ENCODE measurements at places on chromosomes 5 and 9.

DNA sequence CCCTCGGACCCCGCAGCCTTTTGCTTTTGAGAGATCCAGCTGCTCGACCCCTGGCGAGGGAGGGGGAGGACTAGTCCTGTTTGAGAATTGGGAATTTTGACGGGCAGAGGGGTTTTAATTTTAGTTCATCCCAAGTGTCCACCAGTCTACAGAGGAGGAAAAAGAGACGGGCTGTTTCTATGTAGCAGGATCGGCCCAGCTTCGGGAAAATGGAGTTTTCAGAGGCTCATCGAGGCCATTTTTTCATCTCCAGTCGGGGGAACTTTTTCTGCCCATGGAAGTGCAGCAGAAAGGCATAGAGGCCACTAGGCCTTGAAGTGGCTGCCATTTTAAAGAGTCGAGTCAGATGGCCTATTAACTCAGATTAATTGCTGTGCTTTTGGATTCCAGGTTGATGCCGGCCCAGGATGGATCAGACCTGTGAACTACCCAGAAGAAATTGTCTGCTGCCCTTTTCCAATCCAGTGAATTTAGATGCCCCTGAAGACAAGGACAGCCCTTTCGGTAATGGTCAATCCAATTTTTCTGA is 1.2 kb downstream of the NSD1 start:
- DNase-seq = no peak

DNA sequence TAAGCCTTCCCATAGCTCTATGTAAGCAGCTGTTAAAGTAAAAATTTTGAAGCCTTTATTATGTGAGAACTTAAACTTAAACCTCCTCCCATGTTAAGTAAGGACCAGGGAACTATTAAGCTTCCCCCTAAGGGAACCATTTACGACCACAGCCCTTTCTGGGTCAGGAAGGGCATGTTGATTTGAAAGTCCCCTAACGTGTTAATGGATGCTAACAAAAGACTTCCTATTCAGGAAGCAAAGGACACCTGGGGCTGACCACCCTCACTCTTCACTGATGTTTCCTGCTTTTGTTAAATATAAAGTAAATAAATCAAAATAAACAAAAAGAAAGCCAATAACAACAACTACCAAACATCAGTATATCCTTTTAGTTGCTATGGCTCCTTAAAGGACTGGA is 170.6 kb upstream of the RFX3 start:
- DNase-seq = no peak

DNA sequence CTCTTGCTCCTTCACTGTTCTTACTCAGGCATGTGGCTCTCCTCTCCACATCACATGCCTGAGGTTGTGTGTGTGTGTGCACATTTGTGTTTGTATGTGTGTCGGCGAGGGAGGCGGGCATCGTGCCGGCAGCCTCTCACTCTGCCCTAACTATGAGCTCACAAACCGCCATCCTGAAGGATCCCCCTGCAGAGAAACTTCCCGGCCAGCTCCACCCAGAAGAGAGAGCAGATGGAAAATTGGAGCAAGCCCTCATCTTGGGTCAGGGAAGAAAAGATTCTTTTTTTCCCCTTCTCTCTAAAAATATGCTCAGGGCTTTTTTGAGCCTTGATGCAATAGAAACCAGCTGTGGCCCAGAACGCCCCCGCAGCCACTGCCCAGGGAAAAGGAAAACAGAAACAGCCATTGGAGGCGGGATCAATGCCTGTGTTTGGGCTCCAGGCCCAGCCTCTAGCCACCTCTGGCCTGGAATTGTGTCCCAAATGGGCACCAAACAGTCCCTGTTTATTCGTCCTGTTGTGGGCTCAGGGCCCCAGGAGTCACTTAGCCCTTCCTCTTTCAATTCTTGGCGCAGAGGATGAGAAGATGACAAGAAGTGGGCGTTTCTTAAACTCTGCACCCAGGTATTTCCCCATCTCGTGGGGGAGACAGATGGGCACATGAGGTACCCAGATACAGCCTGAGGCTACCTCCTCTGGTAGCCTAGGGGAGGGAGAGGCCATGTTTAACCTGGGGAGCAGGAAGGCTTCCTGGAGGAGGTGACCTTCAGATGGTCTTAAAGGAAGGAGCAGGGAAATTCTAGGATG is 151.5 kb downstream of the RGS3 start:
- no peak for DNase-seq

DNA sequence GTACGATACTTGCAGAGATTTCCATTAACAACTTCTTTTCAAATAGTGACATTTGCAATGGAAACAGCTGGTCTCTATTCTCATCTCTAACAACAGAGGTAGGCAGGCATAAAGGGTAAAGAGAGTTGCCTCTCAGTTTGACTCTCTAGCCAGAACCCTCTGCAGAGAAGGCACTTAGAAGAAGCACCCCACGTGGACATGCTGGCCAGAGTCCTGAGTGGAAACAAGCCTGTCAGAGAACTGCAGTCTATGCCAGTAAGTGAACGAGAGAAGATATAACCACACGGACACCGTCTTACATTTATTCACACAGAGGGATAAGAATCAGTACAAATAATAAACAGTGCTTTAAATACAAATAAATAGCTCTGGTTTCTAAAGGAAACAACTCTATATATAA is 11.0 kb upstream of the LHX6 start:
- DNase-seq = no peak

DNA sequence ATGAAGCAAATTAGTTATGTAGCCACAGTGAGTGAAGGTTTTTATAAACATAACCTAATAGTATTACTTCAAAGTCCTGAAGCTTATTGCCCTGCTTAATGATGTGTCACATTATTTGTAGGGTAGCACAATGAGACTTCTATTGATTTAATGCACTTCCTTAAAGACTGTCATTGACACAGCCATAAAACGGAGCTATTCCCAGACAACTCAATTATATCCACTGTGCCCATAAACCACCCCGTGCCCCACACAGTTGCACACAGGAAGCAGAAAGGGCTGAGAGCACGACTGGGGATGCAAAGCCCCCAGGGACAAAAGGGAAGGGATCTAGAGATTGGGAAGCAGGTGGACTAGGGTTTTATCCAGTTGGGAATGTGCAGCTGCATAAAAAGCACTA is 37.0 kb downstream of the TRIM32 start:
- no peak for DNase-seq

- DNase-seq = no peak
These were observed 74.3 kb upstream of the GGTA1 start for GRCh38 chr9:121573717-121574485.

- DNase-seq = no peak
These were observed 106.1 kb downstream of the PCSK1 start for GRCh38 chr5:96326902-96327301.

GRCh38 chr9:38707885-38708637 is 11.9 kb downstream of the FAM240B start:
- DNase-seq = no peak

GRCh38 chr5:114050087-114050486 is 311.8 kb upstream of the KCNN2 start:
- no peak for DNase-seq

DNA sequence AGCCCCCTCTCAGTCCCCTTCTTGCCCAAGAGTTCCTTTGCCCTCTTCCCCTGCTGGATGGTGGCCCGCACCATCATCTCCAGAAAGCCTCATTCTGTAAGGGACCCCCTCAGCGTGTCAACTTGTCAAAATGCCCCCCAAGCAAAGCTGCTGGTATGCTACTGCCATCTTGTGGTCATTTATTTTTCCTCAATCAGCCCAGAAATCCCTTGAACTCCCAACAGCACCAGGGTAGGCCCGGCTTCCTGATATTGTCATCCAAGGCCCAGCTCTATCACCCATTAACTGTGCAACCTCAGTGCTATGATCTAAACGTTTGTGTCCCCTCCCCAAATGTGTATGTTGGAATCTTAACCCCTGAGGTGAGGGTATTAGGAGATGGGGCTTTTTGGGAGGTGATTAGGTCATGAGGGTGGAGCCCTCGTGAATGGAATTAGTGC is 53.2 kb upstream of the FBXW11 start:
- DNase-seq = no peak

GRCh38 chr9:17839776-17840175 is 260.9 kb downstream of the SH3GL2 start:
- no peak for DNase-seq

GRCh38 chr9:116406469-116406868 is 252.9 kb downstream of the PAPPA start:
- DNase-seq = no peak

GRCh38 chr5:156819967-156820581 is 30.0 kb upstream of the PPP1R2B start:
- no peak for DNase-seq

- no peak for DNase-seq
These were observed 95.8 kb upstream of the SPATA31C2 start for GRCh38 chr9:88234114-88234513.

DNA sequence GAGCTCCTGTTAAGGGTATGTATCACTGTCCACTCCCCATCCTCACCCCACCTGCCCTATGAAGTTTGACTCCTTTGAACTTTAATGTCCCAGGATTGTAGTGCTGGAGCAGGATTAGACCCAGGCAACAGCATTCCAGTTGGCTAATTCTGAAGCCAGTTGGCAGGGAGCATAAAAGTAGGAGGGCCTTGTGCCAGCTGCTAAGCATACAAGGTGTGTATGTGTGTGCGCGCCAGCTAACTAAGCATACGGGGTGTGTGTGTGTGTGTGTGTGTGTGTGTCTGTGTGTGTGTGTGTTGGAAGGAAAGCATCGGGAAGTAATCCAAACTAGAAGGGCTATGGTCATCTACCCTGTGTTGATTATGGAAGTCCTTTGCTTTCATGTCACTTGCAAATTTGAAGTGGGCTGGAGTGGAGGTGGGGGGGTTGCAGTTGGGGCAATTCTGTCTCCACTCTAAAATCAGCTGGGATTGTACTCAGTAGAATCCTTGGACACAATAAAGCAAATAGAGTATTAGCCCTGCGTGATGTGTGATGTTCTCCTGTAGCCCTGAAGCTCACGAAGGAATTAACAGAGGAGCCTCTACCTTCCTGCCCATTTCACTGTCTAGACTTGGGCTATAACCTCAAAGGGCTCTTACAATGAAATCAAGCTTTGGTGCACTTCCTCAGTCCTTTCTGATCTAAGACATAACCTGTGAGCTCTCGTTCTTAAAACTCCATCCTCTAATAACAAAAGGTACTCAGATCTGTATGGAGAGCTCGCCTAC is 26.9 kb downstream of the HMGCR start:
- no peak for DNase-seq

DNA sequence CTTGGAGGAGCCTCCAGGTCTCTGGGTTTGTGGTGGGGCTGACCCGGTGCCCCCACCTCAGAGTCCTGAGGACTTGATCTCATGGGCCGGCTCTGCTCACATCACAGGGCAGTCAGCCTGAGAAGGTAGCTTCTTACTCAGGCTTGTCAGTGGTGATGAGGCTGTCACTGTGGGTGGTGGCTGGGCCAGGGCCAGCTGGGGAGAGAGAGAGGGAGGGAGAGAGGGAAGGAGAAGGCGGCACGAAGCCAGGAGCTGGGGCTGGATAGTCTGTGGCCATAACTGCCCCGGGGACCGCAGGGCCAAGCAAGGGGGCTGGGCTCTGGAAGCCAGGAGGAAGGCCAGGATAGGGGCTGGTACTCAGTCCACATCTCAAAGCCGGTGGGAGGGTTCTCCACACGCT is 6.5 kb downstream of the NTNG2 start:
- no peak for DNase-seq

- no peak for DNase-seq
These were observed 51.3 kb downstream of the LHFPL2 start for GRCh38 chr5:78597068-78597973.

GRCh38 chr9:103669296-103669695 is 424.8 kb upstream of the SMC2 start:
- DNase-seq = no peak

DNA sequence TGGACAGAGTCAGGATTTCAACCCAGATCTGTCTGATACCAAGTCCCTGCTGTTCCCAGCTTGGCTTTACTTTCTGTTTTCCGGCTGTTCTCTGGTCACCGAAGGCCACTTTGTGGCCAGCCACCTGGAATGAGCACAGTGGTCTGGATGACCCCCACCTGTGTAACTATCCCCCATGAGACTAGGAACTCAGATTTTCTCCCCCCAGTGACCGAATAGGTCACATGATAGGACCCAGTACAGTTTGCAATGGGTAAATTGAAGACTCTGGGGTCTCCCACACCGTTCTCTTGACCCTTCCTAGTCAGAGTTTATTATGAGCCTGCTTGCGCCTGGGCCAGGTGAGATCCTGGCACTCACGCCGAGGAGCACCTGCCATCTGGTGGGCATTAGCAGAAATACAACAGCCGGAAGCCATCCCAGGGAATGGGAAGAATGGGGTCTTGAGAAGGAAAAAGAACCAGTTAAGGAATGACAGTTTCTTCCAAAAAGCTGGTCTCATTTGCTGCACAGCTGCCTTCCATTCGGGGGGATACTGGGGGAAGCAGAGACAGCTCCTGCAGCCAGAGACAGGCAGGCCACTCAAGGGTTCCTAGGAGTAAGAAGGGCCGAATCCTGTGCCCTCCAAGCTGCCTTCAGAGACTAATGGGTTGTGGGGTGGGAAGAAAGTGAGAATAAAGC is 7.1 kb downstream of the PHYHD1 start:
- peak; percentile 50 for DNase-seq

GRCh38 chr5:143243103-143243502 is 160.4 kb downstream of the NR3C1 start:
- DNase-seq = no peak

DNA sequence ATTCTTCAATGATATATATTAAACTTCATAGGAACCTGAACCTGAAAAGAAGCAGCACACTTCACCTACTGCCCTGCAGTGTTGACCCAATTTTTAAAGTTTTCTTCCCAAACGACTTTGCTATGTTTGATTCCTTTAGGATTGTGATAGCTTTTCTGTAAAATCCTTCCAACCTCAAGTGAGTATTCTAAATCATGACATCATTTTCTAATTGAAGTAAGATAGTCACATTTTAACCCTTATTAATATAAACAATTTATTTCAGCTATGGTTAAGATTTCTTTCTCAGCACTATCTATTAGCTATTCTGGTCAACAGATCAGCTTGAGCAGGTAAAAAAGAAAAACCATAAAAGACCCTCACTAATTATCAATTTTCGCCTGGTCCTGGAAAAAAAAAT is 162.0 kb downstream of the SMARCA2 start:
- DNase-seq = no peak

GRCh38 chr5:6468104-6468503 is 19.4 kb downstream of the UBE2QL1 start:
- no peak for DNase-seq

GRCh38 chr5:74156728-74157383 is 483.7 kb downstream of the ENC1 start:
- DNase-seq = no peak

DNA sequence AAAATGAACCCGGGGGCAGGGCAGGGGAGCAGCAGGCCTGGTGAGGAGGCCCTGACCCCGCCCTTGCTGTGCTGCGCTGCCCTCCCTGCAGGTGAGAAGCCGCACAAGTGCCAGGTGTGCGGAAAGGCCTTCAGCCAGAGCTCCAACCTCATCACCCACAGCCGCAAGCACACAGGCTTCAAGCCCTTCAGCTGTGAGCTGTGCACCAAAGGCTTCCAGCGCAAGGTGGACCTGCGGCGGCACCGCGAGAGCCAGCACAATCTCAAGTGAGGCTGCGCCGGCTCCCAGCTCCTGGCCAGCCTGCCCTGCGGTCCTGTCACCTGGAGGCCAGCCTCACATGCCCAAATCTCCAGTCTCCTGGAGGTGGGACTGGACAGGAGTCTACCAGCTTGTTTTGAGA is 12.3 kb downstream of the GFI1B start:
- no peak for DNase-seq

Data from activated CD4-positive, CD25-positive, alpha-beta regulatory T cell treated with anti-CD3 and anti-CD28 coated beads, Interleukin-2, amount 50 U/mL, for 72 hours (primary cell).